ENCODE measurements at places on chromosomes 7 and 10.

DNA sequence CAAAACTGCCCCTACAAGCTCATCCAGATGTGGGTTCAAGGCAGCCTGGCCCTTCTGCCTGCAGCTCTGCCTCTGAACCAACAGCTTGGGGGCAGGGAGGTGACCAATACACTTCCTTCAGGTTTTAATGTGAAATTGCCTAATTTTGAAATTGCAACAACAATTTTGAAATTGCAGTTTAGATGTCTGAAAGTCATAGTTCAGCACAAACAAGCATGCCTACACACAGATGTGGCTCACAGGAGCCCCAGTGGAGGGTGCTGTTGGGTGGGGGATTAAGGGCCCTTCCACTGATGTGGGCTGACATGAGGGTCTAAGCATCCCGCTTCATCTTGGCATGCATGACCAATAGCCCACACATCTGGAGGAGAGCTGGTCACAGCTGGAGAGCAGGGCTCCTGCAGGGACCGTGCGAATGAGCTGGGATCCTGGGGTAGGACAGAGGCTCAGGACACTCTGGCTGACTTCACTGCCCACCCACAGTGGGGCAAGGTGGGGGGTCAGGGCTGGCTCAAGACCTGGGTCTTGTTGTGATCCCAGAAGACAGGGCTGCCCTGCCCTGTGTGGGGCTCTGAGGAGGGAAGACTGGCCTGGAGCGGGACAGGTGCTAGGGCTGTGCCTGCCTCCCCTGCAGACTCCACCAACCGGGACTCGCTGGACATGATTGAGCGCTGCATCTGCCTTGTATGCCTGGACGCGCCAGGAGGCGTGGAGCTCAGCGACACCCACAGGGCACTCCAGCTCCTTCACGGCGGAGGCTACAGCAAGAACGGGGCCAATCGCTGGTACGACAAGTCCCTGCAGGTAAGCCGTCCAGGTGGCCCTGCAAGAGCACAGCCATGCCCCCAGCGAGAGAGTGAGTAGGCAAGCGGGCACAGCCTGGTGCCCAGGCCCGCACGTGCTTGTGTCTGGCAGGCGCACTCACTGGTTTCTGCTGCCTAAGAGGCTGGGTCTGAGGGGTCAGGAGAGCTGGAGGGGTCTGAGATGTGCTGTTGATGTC lies 32.3 kb downstream of the CHAT start:
- no peak for DNase-seq

GRCh38 chr7:96899108-96899507 lies 106.2 kb upstream of the DLX6 start:
- DNase-seq = no peak

DNA sequence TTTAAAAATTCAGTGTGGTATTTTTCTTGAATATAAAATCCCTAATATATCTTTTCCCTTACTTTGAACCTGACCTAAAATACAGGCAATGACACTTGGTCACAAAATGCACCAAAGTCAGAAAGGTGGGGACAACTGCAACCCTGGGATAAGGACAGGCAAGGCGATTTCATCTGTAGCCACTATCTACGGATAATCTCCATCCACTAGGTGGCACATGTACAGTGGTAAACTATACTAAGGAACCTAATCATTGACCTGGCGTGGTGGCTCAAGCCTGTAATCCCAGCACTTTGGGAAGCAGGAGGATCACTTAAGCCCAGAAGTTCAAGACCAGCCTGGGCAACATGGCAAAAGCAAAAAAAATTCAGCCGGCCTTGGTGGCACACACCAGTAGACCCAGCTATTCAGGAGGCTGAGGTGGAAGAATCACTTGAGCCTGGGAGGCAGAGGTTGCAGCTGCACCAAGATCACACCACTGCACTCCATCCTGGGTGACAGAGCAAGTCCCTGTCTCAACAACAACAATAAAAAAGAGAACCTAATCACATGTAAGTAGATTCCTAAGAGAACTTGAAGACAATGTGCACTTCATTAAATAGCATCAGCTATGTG lies 98.9 kb downstream of the KMT2C start:
- peak; percentile 28 for DNase-seq

DNA sequence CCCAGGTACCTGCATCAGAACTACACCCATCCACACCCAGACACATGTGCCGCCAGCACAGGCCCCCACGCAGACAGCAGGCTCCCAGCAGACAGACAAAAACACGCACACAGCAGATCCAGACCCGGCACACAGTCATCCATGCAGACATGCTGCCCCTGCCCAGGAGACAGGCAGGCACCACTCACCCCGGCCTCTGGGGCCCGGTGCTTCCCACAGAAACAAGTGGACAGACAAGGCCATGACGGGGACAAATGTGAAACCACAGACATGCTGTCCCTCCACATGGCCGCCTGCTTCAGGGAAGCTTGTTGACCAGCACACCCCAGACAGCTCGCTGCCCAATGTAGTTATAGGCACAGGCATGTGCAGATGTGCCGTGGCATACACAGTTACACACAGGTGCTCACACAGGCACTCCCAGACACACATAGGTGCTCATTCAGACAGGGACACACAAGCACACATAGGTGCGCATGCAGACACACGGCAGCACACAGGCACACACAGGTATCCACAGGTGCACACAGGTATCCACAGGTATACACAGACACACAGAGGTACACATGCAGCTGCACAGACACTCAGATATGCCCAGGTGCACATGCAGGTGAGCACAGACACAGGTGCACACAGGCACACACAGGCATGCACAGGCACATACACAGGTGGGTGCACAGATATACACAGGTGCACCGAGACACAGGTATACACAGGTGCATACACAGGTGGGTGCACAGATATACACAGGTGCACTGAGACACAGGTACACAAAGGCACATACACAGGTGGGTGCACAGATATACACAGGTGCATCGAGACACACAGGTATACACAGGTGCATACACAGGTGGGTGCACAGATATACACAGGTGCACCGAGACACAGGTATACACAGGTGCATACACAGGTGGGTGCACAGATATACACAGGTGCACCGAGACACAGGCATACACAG lies 10.5 kb upstream of the SCART1 start:
- DNase-seq = no peak

DNA sequence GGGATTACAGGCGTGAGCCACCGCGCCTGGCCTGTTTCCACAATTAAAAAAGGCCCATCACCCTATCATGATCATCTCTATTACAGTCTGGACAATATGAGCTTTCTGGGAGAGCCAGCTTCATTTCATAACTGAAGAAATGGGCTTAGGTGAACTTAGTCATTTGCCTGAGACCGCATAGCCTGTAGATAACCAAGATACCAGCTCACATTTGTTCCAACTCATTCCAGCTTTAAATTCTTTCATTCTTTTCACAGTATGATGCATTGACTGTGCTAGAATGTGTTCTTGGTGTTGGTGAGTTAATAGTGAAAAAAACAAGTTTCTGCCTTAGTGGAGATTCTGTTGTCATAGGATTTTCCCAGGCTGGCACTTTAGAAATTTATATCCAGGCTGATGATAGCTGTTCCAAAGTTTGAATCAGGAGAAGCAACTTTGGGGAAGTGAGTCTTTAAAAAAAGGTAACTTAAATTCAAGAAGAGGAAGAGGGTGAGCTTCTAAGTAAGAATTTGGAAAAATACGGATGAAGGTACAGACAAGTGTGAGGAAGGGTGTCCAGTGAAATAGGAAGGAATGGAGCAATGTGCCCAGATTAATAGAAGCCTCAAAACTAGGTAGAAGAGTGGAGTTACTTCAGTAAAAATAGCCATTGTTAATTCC lies 2.1 kb upstream of the H2AZ2 start:
- DNase-seq = no peak

DNA sequence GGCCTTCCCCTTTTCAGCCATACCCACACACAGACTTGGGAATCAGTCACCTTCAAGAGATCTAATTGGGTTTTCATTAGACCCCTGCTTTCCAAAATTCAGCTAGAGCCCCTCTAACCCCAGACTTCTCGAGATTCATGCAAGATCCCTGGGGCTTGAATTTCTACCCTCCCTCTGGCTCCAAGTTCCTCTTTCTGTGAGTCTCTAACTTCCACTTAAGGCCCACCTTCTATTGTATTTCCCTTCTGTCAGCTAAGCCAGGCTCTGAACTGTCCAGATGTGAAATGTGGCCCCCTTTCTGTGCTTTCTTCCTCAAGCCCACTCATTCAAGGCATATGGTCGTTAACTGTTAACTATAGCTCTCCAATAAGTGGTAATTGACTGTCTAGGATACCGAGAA lies 132.2 kb downstream of the ZNF365 start:
- DNase-seq = no peak

GRCh38 chr10:49539320-49539885 lies 482 bp upstream of the ERCC6 start:
- peak; percentile 40 for DNase-seq

GRCh38 chr10:132448248-132448731 lies 51.3 kb downstream of the PWWP2B start:
- DNase-seq = peak; percentile 82

GRCh38 chr7:24851786-24852185 lies 94.5 kb upstream of the GSDME start:
- peak; percentile 58 for DNase-seq

- DNase-seq = no peak
These were observed 15.7 kb upstream of the ZNF862 start for GRCh38 chr7:149822353-149822943.

- no peak for DNase-seq
These were observed 32.5 kb downstream of the CPXM2 start for GRCh38 chr10:123858907-123859652.

- DNase-seq = no peak
These were observed 30.7 kb downstream of the PRF1 start for GRCh38 chr10:70571636-70572439.

DNA sequence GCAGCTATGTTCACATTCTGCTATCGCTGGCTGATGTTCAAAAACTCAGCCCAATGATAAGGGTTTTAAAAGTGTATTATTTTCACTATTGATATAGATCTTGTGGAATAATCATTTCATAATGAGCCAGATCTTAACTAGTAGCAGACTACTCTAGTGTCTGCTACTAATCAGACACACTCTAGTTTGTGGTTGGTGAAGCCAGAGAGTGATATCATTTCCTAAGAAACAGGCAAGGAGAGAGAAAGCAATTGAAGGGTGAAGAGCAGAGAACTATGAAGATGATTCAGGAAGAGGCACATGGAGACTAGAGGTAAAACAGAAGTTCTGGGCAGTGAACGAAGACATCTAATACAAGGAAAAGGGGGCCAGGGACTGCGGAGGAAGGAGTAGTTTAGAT lies 58.2 kb upstream of the BET1 start:
- DNase-seq = no peak

GRCh38 chr7:24756545-24757352 lies 515 bp downstream of the GSDME start:
- peak; percentile 50 for DNase-seq

GRCh38 chr7:16644636-16645592 lies 640 bp downstream of the ANKMY2 start:
- DNase-seq = peak; percentile 67

DNA sequence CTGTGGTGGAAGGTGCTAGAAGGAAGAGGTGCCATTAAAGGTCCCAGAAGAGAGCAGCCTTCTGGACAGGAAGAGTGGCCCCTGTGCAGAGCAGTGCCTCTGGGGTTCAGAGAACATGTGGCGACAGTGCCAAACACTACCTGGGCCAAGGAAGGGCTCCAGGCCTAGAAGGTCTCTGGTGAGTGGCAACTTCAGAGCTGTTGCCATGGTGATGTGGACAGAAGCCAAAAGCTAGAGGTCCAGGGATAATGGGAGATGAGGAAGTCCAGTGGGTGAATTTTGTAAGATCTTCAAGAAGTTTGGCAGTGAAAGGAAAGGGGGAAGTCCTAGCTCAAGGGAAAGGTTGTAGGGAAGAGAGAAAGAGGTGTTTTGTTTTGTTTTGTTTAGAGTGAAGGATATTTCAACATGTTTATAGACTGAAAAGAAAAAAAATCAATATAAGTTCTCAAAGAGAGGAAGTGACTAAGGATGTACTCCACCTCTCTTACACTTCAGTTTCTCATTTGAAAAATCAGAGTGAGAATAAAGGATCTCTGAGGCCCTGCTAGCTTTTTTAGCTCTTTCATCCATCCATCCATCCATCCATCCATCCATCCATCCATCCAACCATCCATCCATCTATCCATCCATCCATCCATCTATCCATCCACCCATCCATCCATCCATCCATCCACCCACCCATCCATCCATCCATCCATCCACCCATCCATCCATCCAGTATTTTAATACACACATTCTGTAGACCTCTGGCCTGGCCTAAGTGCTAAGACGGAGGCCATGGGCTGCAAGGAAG lies 77.1 kb upstream of the DUSP5 start:
- no peak for DNase-seq

- no peak for DNase-seq
These were observed 278.3 kb downstream of the KCNMA1 start for GRCh38 chr10:77359287-77359691.

DNA sequence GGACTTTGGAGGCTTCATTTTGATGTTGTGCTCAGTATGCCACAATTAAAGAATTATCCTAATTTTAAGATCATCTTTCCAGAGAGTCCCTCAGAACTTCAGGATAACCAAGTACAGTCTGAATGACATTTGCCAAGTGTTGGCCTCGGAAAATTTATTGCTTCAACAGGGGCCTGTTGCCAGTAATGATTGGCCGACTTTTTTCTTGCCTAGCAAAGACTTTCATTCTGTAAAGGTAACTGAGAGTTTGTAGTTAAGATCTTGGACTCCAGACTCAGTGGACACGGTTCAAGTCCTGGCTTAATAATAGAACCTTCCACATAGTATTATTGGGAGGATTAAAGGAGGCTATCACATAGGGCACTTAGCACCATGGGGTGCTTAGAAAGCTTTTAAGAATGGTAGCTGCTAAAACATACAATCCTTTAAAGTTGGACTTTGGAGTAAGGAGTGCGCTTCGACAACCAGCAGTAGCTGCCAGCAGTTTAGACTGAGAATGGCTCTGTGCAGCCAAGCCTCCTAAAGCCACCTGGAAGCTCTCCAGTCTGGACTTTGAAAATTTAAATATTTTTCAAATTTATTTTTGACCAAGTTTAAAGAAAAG lies 90.0 kb downstream of the PLCE1 start:
- no peak for DNase-seq

DNA sequence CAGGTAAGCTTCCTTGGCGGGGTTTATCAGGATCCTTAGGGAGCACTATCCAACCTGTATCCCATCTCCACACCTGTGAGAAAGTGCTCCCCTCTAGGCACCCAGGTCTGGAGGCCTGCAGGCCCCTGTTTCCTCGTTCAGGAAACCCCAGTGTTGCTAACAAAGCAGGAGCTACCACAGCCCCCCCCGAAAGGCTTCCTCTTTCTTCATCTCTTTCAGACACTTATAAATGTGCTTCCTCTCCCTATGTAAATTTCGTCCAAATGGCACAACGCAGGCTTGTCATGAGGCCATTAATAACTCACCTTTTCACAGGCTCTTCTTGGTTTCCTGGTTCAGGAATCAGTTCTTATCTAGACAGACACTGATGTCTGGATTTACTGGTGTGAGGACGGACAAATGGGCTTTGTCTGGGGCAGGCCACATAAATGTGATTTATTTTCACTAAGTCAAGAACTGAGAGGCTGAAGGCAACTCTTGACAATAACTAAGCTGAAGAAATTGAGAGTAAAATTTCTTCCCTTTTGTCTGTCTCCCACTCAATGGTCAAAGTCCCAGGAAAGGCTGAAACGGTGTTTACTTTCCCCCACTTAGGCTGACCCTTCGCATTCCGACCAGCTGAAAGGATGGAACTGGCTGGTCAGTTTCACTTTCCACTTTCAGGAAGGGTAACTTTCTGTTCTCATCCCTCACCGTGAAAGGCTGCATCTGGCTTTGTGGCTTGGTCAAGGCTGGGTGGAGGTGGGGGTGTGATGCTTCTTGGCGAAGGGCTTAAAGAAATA lies 46.8 kb downstream of the PIK3AP1 start:
- no peak for DNase-seq

GRCh38 chr7:24477398-24478136 lies 95.7 kb upstream of the PALS2 start:
- no peak for DNase-seq

All from stimulated activated CD8-positive, alpha-beta memory T cell treated with anti-CD3 and anti-CD28 coated beads, Interleukin-4, amount 100 ng/mL, for 48 hours (primary cell).